Kasumi-1 (cell line): ENCODE measurements at places on chromosomes 1 and 21.

DNA sequence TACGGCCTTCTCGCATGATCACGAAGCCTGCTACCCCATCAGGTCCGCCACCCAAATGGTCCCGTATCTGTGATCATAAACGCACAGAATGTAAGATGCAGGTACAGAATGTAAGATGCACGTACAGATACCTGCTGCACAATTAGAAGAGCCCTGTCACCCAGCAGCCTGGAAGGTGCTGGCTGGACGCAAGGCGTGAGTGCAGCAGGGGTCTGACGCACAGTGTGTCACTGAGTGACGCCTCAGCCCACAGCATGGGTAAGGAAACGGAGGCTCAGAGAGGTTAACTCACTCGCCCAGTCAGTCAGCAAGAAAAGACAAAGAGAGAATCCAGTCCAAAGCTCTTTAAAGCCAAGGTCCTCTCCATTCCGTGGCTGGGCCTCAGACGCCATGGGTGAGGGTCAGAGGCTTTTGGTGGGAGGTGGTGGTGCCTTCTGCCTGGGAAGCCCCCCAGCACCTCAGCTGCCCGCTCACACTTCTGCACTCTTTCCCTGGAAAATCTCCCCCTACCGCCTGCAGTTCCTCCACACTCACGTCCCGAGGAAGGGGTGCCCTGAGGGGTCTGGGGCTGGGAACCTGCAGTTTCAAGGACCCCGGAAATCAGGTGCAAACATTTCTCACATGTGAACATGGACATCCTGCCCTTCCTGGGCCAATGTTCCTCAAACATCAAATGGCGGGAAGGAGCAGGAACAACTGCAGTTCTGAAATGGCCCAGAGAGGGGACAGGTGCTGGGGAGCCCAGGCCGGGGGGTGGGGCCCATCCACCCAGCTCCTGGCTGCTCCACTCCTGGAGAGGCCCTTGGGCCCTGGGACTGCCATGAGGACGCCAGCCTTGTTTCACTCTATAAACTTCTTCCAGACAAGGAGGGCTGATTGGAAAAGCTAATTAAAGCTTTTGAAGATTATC lies 59.4 kb downstream of the SLC66A1 start:
- no peak for DNase-seq

DNA sequence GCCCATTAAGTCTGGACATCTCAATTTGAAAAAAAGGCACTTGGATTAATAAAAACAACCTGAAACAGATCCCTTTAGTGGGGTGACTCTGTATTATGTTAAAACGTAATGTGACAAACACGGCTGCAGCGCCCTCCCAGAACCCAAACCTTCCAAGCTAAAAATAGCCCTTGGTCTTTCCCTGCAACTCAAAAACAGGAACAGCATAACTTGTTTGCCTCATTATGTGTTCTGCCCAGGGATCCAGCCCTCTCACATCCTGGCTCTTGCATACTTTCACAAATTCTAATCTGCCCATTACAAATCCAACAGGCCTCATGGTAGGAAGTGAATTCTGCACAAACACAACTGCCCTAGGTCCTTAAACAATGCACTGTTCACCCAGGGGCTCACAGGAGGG lies 94.7 kb upstream of the GADD45A start:
- peak; percentile 62 for DNase-seq

GRCh38 chr1:244952940-244953339 lies 88.6 kb upstream of the HNRNPU start:
- no peak for DNase-seq

- no peak for DNase-seq
Measured at GRCh38 chr1:62159940-62160348, 34.7 kb upstream of the L1TD1 start.

- no peak for DNase-seq
Measured at GRCh38 chr1:230828421-230828820, 39.9 kb downstream of the C1orf198 start.

DNA sequence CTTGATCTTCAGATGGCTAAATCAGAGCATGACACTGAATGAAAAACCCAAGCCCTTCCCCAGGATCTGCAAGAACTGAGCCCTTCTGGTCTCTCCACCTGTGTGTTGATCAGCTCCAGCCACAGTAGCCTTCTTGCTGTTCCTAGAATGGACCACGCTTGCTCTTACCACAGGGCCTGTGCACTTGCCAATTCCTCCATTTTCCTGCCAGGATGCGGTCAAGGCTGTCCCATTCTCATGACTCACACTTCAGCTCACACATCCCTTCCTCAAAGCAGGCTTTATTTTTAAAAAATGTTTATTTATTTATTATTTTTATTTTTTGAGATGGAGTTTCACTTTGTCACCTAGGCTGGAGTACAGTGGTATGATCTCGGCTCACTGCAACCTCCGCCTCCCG lies 43.6 kb upstream of the GRHL3 start:
- DNase-seq: no peak
